Naive thymus-derived CD4-positive, alpha-beta T cell (primary cell): ENCODE measurements at places on chromosomes 1 and 21. TPM values are rescaled to one million over a fixed set of nuclear protein-coding genes. Genes with fewer than 3 reads are reported as not detected.

GRCh38 chr1:50103615-50104081, 5.1 kb upstream of the ELAVL4 start:
- H3K4me1 ChIP-seq = no peaks in the 10 kb centered on the region
- no peak overlapping the region for H3K4me3 ChIP-seq
- no peak for DNase-seq
- no peaks in the 10 kb centered on the region for H3K36me3 ChIP-seq
- H3K27me3 ChIP-seq = peaks cover 3% of the 10 kb centered on the region

Gene WNT3A
- total RNA-seq = not detected

DNA sequence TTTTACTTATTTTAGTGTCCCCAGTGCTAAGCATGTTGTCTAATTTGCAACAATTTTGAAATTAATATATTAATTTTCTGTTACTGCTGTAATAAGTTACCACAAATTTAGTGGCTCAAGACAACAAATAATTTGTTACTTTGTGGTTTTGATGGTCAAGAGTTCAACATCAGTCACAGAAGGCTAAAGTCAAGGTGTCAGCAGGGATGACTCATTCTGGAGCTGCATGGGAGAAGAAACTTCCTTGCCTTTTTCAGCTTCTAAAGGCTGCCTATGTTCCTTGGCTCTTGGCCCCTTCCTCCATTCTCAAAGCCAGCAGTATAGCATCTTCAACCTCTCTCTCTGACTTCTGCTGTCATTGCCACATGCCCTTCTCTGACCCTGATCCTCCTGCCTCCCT, 271.8 kb downstream of the HLX start:
- H3K4me3 ChIP-seq = no peak overlapping the region
- H3K27me3 ChIP-seq = no peaks in the 10 kb centered on the region
- no peak overlapping the region for H3K27ac ChIP-seq
- no peaks in the 10 kb centered on the region for H3K4me1 ChIP-seq
- H3K36me3 ChIP-seq = no peaks in the 10 kb centered on the region

DNA sequence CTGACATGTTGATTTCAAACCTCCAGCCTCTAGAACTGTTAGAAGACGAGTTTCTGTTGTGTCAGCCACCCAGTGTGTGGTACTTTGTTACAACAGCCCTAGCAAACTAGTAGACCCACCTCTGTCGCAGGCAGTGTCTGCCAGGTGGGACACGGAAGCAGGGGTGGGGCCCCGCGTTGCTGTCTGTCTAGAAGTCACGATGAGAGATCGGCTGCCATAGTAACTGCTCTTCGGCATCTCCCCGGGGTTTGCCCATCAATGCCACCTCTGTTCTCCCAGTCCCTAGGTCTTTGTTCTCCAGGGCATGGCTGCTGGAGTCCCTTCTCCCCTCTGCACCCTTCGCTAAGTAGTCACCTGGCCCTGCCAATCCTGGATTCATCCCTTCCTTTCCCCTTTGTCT, 15.2 kb upstream of the CLSTN1 start:
- no peak overlapping the region for H3K4me3 ChIP-seq
- DNase-seq = no peak
- no peak overlapping the region for H3K27ac ChIP-seq
- no peaks in the 10 kb centered on the region for H3K27me3 ChIP-seq

Gene F3
- not detected for total RNA-seq

GRCh38 chr1:183913567-183913993, 108.7 kb downstream of the RGL1 start:
- no peak overlapping the region for H3K27ac ChIP-seq
- DNase-seq = no peak
- H3K4me1 ChIP-seq = peaks cover 5% of the 10 kb centered on the region
- peaks cover under 1% of the 10 kb centered on the region for H3K36me3 ChIP-seq
- no peak overlapping the region for H3K4me3 ChIP-seq
- H3K27me3 ChIP-seq = no peaks in the 10 kb centered on the region

- H3K4me3 ChIP-seq = no peak overlapping the region
- H3K27ac ChIP-seq = peak overlapping the region; percentile 25
- peaks cover 14% of the 10 kb centered on the region for H3K4me1 ChIP-seq
- no peaks in the 10 kb centered on the region for H3K36me3 ChIP-seq
- no peak for DNase-seq
- no peaks in the 10 kb centered on the region for H3K27me3 ChIP-seq
These were observed 96.6 kb downstream of the WDR4 start for GRCh38 chr21:42782723-42783242.

GRCh38 chr1:25031966-25032667, 102.0 kb upstream of the RUNX3 start:
- no peaks in the 10 kb centered on the region for H3K27me3 ChIP-seq
- H3K36me3 ChIP-seq = no peaks in the 10 kb centered on the region
- peak overlapping the region; percentile 0 for H3K4me3 ChIP-seq
- peak overlapping the region; percentile 77 for H3K27ac ChIP-seq

GRCh38 chr1:56808410-56808809, 10.8 kb downstream of the FYB2 start:
- H3K36me3 ChIP-seq = no peaks in the 10 kb centered on the region
- H3K27ac ChIP-seq = no peak overlapping the region
- H3K4me3 ChIP-seq = no peak overlapping the region
- no peaks in the 10 kb centered on the region for H3K4me1 ChIP-seq
- no peak for DNase-seq

GRCh38 chr1:170225781-170226530, 80.2 kb downstream of the NTMT2 start:
- no peaks in the 10 kb centered on the region for H3K36me3 ChIP-seq
- H3K4me3 ChIP-seq = no peak overlapping the region
- no peaks in the 10 kb centered on the region for H3K4me1 ChIP-seq

DNA sequence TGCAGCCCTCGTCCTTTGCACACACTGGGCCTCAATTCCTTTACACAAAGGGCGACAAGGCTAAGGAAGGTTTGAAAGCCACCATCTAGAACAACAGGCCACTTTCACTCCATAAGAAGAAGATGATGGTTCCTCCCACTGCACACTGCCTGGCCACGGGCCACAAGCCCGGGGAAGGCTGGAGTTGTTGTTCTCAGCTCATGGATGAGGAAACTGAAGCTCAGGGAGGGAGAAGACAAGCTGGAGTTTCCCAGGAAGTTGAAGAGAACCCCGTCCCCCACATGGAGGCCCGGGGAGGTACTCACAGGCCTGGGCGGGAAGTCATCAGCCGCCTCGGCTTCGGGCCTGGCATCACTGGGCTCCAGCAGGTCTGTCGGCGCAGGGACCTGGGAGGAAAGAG, 24.6 kb upstream of the DDOST start:
- no peak for DNase-seq
- H3K4me3 ChIP-seq = no peak overlapping the region
- no peak overlapping the region for H3K27ac ChIP-seq
- no peaks in the 10 kb centered on the region for H3K36me3 ChIP-seq
- no peaks in the 10 kb centered on the region for H3K4me1 ChIP-seq

Gene PLEKHN1
- total RNA-seq = 0.65 TPM
